ENCODE measurements at places on chromosomes 11 and 22. TPM values are rescaled to one million over a fixed set of nuclear protein-coding genes. Genes with fewer than 3 reads are reported as not detected.

C22orf31 gene
- not detected for total RNA-seq

NRIP3 gene
- total RNA-seq: 0.80 TPM

HTR3A gene
- total RNA-seq: not detected

RTN4R gene
- total RNA-seq: 3.9 TPM

GRIA4 gene
- not detected for total RNA-seq

METTL15 gene
- 9.5 TPM for total RNA-seq

WNT7B gene
- total RNA-seq: 8.4 TPM

LINC01488 gene
- not detected for total RNA-seq

PDGFD gene
- 0.76 TPM for total RNA-seq

SAA4 gene
- 0.64 TPM for total RNA-seq

MICAL2 gene
- 15.5 TPM for total RNA-seq

KCNQ1 gene
- 1.6 TPM for total RNA-seq

P2RY6 gene
- total RNA-seq: 1.0 TPM

GAL3ST3 gene
- not detected for total RNA-seq

OR51T1 gene
- total RNA-seq: not detected

SGSM1 gene
- 0.20 TPM for total RNA-seq

NLRP14 gene
- total RNA-seq: not detected

SLC22A6 gene
- not detected for total RNA-seq

TRPC6 gene
- total RNA-seq: 0.36 TPM

Data from esophagus mucosa (tissue), 1 donor.